ENCODE measurements at places on chromosomes 12 and 14. TPM values are rescaled to one million over a fixed set of nuclear protein-coding genes. Genes with fewer than 3 reads are reported as not detected.

CISTR gene
- 2.1 TPM for total RNA-seq

DNA sequence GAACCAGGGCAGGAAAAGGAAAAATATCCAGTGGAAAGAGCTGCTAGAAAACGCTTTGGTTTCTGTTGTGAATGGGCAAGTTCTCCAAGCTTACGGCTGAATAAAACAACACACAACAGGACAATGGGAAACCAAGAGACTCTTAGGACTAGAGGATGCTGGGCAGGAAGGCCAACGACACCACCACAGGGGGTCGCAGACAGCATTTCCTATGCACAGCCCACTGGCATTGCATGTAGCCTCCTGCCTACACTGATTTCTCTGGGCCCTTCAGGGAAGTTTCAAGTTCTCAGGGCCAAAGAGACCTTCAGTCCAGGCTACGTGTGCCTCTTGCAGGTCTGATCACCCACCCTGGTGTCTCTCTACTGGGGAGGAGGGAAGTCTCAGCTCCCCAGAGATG is 108.0 kb downstream of the RIMBP2 start:
- no peak for DNase-seq
- H3K4me1 ChIP-seq: no peaks in the 10 kb centered on the region
- no peaks in the 10 kb centered on the region for H3K27me3 ChIP-seq
- H3K27ac ChIP-seq: no peak overlapping the region

DNA sequence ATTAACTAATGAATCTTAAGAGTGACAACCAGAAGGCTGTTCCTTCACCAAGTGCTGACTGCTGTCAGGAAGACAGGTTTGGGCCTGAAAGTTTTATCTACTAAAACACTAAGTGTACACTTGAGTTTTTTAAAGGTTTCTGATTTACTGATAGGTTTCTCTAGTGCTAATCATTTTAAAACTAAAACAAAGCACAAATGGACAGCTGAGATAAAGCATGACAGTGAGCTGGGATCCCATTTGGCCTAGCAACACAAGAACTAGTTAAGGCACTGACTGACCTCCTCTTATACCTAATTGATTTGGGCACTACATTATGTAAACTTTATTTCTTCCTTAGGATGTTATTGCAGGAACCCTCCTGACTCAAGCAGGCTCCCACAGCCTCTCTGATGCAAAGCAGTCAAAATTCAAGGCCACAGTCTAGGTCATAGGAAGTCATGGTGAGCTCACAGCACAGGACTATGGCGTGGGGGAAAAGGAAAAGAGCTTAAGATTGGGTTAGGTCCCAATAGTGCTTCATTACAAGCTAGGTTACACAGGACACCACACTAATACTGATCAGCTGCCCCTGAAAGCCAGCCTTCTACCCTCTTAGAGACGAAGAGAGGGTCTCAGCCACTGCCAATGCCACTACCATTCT is 3.5 kb downstream of the STXBP6 start:
- DNase-seq: no peak
- peaks cover 50% of the 10 kb centered on the region for H3K4me1 ChIP-seq
- no peaks in the 10 kb centered on the region for H3K36me3 ChIP-seq
- H3K27ac ChIP-seq: no peak overlapping the region

DNA sequence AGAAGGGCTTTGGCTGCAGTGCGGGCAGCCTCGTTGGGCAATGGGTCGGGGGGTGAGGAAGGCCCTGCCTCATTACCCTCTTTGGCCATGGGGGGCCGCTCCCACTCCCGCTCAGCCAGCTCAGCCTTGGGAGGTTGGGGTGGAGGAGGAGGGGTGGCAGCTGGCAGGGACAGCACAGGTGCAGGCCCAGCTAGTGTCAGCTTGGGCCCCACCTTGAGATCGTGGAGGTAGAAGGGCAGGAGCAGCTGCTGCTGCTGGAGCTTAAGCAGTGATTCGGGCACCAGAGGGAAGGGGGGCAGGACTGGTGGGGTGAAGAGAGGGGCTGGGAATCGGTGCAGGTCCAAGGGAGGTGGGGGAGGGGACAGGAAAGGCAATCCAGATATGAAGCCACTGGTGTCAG is 26.0 kb downstream of the ZFHX2 start:
- H3K27me3 ChIP-seq: no peaks in the 10 kb centered on the region
- no peak overlapping the region for H3K27ac ChIP-seq
- peaks cover under 1% of the 10 kb centered on the region for H3K4me1 ChIP-seq
- no peak overlapping the region for H3K4me3 ChIP-seq

GRCh38 chr12:124709722-124710687 is 142.6 kb upstream of the NCOR2 start:
- no peak for DNase-seq
- H3K4me1 ChIP-seq: peaks cover 33% of the 10 kb centered on the region
- H3K4me3 ChIP-seq: no peak overlapping the region
- no peaks in the 10 kb centered on the region for H3K36me3 ChIP-seq
- no peaks in the 10 kb centered on the region for H3K27me3 ChIP-seq

Measured in heart right ventricle (tissue), 16 donors.